T-helper 17 cell (primary cell): ENCODE measurements at places on chromosomes 3 and 15.

DNA sequence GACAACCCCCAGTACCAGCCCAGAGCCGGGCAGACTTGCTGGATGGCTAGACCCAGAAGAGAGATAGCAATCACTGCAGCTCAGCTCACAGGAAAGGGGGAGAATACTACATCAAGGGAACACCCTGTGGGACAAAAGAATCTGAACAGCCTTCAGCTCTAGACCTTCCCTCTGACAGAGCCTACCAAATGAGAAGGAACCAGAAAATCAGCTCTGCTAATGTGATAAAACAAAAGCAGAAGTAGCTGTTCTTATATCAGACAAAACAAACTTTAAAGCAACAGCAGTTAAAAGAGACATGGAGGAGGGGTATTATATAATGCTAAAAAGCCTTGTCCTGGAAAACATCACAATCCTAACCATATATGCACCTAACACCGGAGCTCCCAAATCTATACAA is 283.3 kb downstream of the KLF13 start:
- DNase-seq = no peak

- no peak for DNase-seq
These were observed 89.8 kb upstream of the RNF7 start for GRCh38 chr3:141648055-141648910.

- no peak for DNase-seq
These were observed 411.2 kb downstream of the NAALADL2 start for GRCh38 chr3:175270198-175270837.

GRCh38 chr15:100688549-100689120 is 86.2 kb downstream of the ASB7 start:
- no peak for DNase-seq

GRCh38 chr3:195057716-195058115 is 213.2 kb downstream of the XXYLT1 start:
- no peak for DNase-seq

DNA sequence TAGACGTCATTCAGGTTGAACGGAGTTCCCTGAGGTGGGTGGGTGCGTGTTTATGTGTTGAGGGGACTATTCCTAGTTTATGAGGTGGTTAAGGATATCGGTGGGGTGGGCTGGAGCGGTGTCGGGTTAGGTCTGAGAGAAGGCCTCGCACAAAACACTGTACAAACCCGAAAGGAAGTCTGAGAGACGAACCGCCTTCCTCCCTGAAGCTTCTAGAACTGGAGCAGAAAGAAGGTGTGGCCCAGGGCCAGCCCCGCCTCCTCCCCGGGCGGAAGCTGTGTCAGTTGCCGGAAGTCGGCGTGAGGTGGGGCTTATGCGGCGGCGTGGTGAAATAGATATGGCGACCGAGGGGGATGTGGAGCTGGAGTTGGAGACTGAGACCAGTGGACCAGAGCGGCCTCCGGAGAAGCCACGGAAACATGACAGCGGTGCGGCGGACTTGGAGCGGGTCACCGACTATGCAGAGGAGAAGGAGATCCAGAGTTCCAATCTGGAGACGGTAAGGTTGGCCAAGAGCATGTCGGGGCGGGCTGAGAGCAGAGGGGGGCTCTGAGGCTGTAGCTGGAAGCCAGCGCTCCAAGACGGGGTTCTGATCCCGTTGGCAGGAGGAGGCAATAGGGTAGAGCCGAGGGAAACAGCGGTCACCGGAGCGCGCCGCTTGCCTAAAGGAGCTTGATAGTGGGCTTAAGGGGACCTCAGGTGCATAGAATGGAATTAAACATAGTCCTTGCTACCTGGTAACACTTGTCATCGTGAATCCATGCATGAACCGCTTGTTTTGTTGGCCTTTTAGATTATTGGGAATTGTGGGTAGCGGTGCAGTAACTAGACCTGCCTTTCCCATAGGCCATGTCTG is at the start of gene HYPK:
HYPK (plus strand) TSS at position 314 of the 856 bp plus-strand sequence; CDS start at position 338, 24 bp downstream.
- peak; percentile 86 for DNase-seq

GRCh38 chr15:61069394-61070075 is 159.6 kb downstream of the RORA start:
- no peak for DNase-seq

GRCh38 chr3:40523781-40524180 is 979 bp upstream of the ZNF621 start:
- no peak for DNase-seq

DNA sequence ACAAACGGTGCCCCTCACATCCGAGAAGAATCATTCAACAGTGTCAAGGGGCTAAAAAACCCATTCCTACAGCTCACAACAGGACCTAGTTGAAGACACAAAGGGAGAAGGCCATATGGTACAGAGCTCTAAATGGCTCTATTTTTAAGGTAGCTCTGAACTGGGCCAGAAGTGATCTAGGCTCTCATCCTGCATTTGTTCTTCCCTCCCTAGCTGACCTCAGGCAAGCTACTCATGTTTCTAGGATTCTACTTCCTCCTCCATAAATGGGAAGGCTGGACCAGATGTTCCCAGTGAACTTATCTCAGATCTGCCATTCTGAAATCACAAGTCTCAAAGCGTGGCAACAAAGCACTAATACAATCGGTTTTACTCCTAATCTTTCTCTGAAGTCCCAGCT is 62.3 kb downstream of the CPNE4 start:
- DNase-seq = no peak

GRCh38 chr3:102904629-102905028 is 469.8 kb downstream of the ZPLD1 start:
- no peak for DNase-seq

DNA sequence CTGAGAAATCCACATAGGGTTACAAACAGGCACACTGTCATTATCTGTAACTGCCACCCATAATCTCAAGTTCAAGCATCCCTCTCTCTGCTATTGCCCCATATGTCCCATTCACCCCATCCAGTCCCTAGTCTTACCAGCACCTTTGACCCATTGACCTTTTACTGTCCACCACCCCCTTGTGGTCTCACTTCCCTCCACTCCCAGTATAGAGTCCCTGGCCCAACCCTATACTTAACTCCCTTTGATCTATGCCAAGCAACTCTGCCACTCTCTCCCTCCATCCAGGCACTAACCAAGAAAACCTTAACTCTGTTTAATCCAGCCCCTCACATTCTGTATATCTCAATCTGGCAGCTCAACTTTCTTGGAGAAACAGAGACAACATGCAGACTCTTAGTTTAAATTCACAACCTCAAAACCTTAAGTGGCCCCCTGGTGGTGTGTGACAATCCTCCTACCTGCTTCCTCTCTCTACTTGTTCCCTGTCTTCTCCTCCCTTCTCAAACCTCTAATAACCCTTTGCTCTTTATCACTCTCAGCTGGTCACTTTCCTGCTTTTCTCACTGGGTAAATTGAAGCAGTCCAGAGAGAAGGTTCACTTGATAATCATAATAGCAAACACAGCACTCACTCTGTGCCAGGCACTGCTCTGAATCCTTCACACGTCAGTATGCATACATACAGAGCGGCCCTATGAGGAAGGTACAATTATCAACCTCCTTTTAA is 162.7 kb downstream of the STT3B start:
- no peak for DNase-seq

DNA sequence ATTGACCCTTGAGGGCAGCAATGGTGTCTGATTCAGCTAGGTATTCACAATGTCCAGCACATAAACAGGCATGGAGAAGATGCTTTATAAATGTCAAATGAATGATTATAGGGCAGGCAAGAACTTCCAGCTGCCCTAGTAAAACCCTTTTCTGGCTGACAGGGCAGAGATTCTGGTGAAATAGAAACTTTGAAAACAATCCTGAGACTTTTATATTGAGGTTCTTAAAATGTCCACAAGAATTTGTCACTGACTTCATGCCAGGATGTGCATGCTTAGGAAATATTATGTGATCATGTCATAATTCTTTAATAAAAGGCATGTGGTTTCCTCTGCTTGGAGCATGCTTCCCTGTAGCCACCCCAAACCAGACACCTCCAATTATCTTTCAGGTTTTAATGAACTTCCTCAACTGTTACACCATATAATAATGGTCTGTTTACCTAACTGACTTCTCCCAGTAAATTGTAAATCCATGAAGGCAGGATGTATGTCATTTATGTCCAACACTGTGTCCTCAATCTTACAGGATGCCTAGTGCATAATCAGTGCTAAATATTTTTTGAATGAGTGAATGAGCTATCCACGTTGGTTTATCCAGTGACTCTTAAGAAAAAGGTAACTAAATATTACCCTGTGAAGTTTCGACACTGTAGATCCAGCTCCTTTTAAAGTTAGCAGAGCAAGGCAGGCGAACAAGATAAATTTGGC is 43.4 kb upstream of the CLRN1 start:
- DNase-seq = no peak

- no peak for DNase-seq
These were observed 114.6 kb downstream of the SEMA5B start for GRCh38 chr3:122912772-122913538.

- no peak for DNase-seq
These were observed 16.4 kb upstream of the SLC35G2 start for GRCh38 chr3:136802481-136802996.

DNA sequence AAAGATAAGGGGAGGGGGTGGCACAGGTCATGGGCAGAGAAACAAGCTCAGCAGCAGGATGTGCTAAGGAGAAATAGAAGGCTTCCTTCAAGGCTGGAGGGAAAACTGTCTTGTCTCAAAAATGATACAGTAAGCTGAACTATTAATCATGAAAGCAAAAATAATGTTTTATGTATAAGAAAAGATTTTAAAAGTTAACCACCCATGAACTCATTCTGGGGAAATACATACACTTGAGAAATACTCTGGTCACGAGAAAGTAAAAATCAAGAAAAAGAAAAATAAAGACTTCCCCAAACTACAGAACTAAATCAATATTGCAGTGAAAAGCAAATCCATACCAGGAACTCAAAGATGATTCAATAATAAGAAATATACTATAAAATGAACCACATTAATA is 80.7 kb downstream of the KLF13 start:
- DNase-seq = no peak

DNA sequence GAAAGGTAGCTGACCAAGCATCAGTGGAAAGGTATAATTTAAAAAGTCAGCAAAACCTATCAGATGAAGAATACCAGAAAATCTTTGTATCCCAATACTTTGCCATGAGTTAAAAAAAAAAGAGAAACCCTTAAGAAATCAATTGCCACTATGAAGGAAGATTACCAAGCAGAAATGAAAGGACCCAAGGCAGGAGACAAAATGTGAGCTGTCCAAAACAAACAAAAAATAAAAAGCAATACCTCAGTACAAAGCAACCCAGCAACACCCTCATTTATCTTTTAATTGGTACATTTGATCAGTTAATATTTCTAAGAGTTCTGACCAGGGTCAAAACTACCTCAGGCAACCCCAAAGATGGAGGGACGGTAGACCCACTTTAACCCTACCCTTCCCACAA is 65.3 kb downstream of the MOBP start:
- no peak for DNase-seq

DNA sequence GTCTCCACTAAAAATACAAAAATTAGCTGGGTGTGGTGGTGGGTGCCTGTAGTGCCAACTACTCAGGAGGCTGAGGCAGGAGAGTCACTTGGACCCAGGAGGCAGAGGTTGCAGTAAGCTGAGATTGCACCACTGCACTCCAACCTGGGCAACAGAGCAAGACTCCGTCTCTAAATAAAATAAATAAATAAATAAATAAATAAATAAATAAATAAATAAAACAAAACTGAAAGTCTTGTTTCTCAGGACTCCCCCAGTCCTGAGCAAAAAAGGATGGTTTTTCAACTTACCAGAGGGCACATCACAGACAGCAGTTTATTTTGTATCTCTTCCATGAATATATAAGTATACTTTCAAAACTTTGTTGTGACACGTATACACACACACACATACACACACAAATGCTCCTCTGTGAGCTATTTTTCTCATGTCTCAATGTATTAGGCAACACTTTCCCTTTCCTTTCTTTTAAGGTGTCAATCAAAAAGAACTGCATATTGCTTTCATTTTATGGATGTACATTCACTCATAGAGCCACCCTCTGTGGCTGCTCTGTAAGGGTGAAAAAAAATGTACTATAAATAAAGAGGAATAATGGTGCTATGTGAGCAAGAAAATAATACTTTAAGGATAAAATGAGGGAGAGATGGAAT is 54.8 kb upstream of the MITF start:
- DNase-seq = no peak

GRCh38 chr15:69100821-69101220 is 59.6 kb upstream of the GLCE start:
- DNase-seq = no peak

GRCh38 chr3:186789554-186790260 is 6.3 kb downstream of the EIF4A2 start:
- DNase-seq = no peak

GRCh38 chr3:5479229-5479799 is 291.8 kb downstream of the EDEM1 start:
- no peak for DNase-seq

GRCh38 chr15:44535523-44536301 is 1.2 kb upstream of the EIF3J start:
- DNase-seq = no peak

DNA sequence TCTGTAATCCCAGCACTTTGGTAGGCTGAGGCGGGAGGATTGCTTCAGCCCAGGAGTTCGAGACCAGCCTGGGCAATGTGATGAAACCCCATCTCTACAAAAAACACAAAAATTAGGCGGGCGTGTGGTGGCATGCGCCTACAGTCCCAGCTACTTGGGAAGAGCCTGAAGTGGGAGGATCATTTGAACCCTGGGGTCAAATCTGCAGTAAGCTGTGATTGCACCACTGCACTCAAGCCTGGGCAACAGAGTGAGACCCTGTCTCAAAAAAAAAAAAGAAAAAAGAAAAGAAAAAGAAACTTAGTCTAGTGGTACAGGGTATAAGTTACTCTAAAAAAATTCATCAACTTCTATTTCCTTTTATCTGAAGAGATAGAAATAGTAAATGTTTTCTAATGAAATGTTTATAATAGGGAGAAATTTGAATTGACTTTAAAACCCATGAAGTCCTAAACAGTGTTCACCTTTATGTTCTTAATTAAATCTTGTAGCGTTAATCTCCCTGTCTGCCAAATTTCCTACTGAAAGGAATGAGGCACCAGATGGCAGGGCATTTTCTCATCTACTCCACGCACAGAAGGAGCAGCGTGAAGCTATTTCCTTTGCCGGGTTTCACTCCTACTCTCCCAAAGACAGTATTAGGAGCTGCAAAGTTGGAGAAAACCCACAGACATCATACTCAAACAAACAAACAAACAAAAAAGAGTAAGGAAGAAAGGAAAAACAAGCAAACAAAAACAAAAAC is 1.9 kb downstream of the PCLAF start:
- no peak for DNase-seq
